ENCODE measurements at places on chromosomes 1 and 21. TPM values are rescaled to one million over a fixed set of nuclear protein-coding genes. Genes with fewer than 3 reads are reported as not detected.

Gene BTBD8
- total RNA-seq = 3.5 TPM

Gene HSD3B1
- total RNA-seq = not detected

Gene IL19
- total RNA-seq = not detected

Gene FALEC
- not detected for total RNA-seq

Gene PPP1R15B
- total RNA-seq = 20.9 TPM

Gene ZBTB7B
- total RNA-seq = 14.5 TPM

Gene CD5L
- total RNA-seq = not detected

Gene ARMH1
- total RNA-seq = 0.59 TPM

All from subcutaneous preadipocyte (primary cell).